Melanocyte of skin (primary cell): ENCODE measurements at places on chromosomes 2 and 18. TPM values are rescaled to one million over a fixed set of nuclear protein-coding genes. Genes with fewer than 3 reads are reported as not detected.

The FBXO41 gene
- total RNA-seq, result 4.0 and 5.2 TPM in 2 replicates

The SULT6B1 gene
- total RNA-seq, result not detected in 2 replicates

The ABCB11 gene
- not detected in 2 replicates for total RNA-seq

The RUFY4 gene
- total RNA-seq, result not detected in 2 replicates

The ALPG gene
- total RNA-seq, result not detected in 2 replicates

The ARHGAP28 gene
- total RNA-seq, result 0.15 and 1.7 TPM in 2 replicates

The MYO3B gene
- under 0.01 and 0.31 TPM in 2 replicates for total RNA-seq

The CRYGC gene
- not detected in 2 replicates for total RNA-seq

The HTR2B gene
- total RNA-seq, result 2.0 TPM in 1 of 2 replicates, not detected in the other

The GAL3ST2 gene
- total RNA-seq, result 0.34 and 0.36 TPM in 2 replicates

The CYP27C1 gene
- under 0.01 TPM in 1 of 2 replicates, not detected in the other for total RNA-seq

The IWS1 gene
- 46.3 and 46.6 TPM in 2 replicates for total RNA-seq

The NT5C1B gene
- total RNA-seq, result not detected in 2 replicates

The CREG2 gene
- under 0.01 and 0.46 TPM in 2 replicates for total RNA-seq

The TEX44 gene
- total RNA-seq, result not detected in 2 replicates

The GPATCH11 gene
- 5.0 and 5.6 TPM in 2 replicates for total RNA-seq

The ACOXL gene
- not detected in 2 replicates for total RNA-seq

The GCG gene
- not detected in 2 replicates for total RNA-seq

The RESP18 gene
- not detected in 2 replicates for total RNA-seq

The VWA3B gene
- not detected in 2 replicates for total RNA-seq

The ACADL gene
- total RNA-seq, result not detected in 2 replicates

The MAPK4 gene
- total RNA-seq, result 0.67 and 4.2 TPM in 2 replicates

The LOXHD1 gene
- not detected in 2 replicates for total RNA-seq

The ZNF519 gene
- 4.5 and 6.9 TPM in 2 replicates for total RNA-seq

The ZNF142 gene
- 12.4 and 15.5 TPM in 2 replicates for total RNA-seq

The CAPN14 gene
- total RNA-seq, result 0.34 and 0.73 TPM in 2 replicates

The NYAP2 gene
- not detected in 2 replicates for total RNA-seq
